ENCODE measurements at places on chromosomes 13 and 19.

- DNase-seq, result no peak
These were observed 16.0 kb downstream of the FXYD5 start for GRCh38 chr19:35170359-35171061.

GRCh38 chr13:44259045-44260027 lies 114.3 kb upstream of the SERP2 start:
- DNase-seq, result peak; percentile 15

DNA sequence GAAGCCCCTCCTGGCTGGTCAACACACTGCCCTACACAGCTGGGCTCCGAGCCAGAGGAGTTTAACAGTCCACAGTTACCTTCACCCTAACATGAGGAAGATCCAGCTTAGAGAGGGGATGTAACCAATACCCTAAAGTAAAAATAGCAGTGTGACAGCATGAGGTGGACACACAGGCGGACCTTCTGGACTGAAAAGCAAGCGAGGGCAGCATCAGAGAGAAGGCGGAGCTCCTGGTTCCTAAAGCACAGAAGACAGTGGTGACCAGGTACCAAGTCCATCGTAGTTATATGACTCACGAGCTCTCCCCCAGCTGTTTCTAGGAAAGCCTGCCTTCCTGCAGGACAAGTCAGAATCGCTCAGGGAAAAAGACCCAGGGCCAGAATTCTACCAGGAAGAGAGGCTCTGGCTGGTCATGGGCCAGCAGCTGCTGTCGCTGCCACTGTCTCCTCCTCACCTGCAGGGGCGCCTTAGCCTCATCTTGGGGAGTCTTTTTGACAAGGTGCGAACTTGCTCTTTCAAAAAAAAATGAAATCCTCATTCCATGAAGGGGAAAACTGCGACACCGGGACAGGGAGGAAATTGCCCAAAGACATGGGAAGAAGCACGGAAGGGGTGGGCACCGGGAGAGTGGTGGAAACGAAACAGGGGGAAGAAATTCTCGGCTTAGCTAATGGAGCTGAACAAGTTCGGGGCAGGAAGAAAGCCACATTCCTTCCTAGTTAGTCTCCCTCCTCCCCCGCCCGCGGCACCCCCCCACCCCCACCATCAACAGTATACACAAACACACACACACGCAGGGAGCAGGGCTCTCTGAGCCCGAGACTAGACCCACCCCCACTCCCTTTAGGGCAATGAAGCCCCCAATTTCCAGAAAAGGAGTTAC lies 1.7 kb downstream of the ELL start:
- DNase-seq, result peak; percentile 21

- no peak for DNase-seq
These were observed 347.9 kb downstream of the FGF9 start for GRCh38 chr13:22018836-22019210.

GRCh38 chr13:103731959-103732358 lies 665.7 kb upstream of the SLC10A2 start:
- no peak for DNase-seq

- DNase-seq, result no peak
These were observed 234.8 kb downstream of the ENOX1 start for GRCh38 chr13:43551897-43552456.

DNA sequence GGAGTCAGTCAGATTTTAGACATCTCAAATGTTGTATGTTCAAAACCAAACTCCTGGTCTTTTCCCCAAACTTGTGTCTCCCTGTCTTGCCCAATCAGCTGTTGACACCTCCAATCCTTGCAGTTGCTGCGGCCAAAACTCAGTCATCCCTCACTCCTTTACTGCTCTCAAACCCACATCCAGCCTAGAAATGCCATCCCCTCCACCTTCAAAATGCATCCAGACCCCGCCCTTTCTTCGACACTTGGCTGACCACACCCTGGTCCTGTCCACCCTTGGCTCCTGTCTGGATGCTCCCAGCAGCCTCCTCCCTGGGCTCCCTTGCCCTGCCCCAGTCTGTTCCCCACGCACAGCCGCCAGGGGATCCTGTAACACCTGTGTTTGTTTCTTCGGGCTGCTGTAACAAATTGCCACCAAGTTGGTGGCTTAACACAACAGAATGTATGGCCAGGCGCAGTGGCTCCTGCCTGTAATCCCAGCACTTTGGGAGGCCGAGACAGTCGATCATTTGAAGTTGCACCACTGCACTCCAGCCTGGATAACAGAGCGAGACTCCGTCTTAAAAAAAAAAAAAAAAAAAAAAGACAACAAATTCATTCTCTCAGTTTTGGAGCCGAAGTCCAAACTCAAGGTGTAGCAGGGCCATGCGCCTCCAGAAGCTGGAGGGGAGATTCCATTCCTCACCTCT lies 11.7 kb downstream of the PLD3 start:
- no peak for DNase-seq

DNA sequence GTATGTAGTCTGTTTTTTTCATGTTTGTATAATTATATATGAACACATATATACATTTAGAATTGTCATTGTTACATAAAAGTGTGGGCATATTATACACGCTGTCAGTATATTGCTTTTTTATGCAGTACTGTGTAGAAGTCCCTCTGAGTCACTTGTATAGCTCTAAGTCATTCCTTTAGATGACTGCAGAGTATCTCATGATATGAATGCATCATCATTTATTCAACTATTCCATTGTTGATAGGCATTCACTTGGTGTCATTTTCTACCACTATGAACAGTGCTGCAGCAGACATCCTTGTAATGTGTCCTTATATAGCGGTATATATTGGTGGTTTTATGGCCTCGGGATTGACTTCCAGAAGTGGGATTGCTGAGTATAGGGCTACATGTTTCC lies 15.3 kb downstream of the RFXAP start:
- no peak for DNase-seq

GRCh38 chr13:43303033-43303729 lies 279.8 kb downstream of the DNAJC15 start:
- DNase-seq, result peak; percentile 72

DNA sequence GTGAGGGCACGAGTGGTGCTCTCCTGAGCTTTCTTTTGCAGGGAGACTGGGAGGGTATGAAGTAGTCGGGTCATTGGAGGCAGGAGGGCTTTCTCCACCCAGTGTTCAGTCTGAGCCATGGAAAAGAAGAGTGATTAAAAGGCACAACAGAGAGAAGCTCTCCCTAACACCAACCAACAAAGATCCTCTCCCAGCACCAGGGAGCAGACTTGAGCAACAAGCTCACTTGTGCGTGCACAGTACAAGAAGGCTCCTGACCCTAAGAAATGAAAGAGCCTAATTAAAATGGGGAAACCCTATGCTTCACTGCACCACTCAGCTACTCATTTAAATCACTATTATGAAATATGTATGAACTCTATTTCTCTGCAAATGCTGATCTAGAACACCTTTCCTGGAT lies 276.3 kb upstream of the SOX21 start:
- DNase-seq, result no peak

All from KG1 (cell line).